LoVo (cell line): ENCODE measurements at places on chromosomes 4 and X.
A peak's percentile ranks its signal among the peaks of the same experiment; 100 is the strongest.

- DNase-seq, result no peak
Observed at GRCh38 chr4:98493296-98493695, 165.1 kb downstream of the TSPAN5 start.

GRCh38 chr4:13367691-13368090 is 116.4 kb downstream of the RAB28 start:
- no peak for DNase-seq

GRCh38 chr4:26701786-26702227 is 117.9 kb downstream of the TBC1D19 start:
- DNase-seq, result no peak

GRCh38 chr4:37160653-37161052 is 83.9 kb upstream of the NWD2 start:
- no peak for DNase-seq

- DNase-seq, result no peak
Observed at GRCh38 chr4:140818433-140818832, 62.2 kb upstream of the TBC1D9 start.

DNA sequence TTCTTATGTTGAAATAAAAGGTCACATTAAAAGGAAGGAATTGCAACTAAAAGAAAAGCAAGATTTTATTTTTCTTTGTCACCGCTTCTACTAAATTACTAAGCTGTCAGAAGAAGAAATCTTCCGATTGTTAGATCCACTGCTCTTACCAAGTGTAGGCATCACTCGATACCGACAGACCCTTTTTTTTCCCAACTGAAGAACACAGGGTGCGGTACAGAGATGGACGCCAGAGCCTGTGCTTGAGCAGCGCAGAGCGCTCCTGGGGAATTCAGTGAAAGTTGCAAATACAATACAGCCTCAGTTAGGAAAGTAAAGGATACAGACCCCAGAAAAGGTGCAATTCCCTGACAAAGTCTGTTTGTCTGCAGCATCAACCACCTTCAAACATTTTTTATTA is 94.9 kb upstream of the WDR17 start:
- no peak for DNase-seq

GRCh38 chr4:74266081-74266480 is 42.2 kb upstream of the EPGN start:
- DNase-seq, result no peak

GRCh38 chr4:118909173-118909956 is 20.7 kb downstream of the SYNPO2 start:
- no peak for DNase-seq

GRCh38 chr4:98720871-98721480 is 62.6 kb upstream of the TSPAN5 start:
- DNase-seq, result peak; percentile 31

- no peak for DNase-seq
Observed at GRCh38 chrX:19842542-19842941, 44.9 kb downstream of the SH3KBP1 start.

- DNase-seq, result no peak
Observed at GRCh38 chr4:140719686-140720085, 36.5 kb downstream of the TBC1D9 start.

DNA sequence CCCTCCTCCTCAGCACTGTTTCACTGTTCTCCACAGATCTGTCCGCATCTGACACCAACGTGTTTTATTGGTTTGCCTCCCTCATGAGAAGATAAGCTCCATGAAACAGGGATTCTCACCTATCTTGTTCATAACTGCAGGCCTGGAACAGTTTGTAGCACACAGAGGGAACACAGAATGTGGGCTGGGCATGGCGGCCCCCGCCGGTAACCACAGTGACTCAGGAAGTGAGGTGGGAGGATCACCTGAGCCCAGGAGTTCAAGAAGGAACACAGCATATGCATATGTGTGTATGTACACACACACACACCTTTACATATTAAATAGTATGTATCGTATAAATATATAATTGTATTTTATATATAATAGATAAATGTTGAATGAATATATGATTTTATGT is 168.6 kb downstream of the AFAP1 start:
- no peak for DNase-seq

DNA sequence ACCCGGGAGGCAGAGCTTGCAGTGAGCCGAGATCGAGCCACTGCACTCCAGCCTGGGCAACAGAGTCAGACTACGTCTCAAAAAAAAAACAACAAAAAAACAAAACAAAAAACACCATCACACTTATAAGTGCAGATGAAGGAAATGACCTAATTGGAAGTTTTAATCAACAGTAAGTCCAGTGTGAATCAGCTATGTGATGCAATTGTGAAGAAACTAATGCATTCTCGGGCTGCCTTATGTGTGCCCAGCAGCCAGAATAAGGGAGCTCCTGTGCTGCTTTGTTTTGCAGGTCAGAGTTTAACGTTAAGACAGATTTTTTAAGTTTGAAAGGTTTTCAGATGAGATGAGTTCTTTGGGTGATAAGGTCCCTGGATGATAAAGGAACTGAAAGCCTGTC is 10.8 kb downstream of the DAPP1 start:
- DNase-seq, result no peak

DNA sequence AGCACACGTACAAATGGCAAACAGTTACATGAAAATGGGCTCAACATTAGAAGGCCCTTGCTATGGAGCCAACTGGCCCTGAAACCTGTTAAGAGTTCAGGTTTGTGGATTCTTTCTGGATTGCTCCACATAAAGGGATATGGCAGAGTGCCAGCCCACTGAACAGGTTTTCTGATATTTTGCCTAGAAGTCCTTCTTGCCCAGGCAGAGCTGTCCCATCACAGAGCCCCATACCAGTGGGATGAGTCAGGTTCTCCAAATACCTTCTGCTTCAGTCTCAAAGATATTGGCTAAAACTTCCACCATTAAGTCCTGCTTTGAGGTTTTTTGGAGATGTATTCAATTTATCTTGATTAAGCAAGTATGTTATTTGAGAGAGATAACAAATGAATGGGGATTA is 146.8 kb upstream of the IL1RAPL2 start:
- peak; percentile 24 for DNase-seq

DNA sequence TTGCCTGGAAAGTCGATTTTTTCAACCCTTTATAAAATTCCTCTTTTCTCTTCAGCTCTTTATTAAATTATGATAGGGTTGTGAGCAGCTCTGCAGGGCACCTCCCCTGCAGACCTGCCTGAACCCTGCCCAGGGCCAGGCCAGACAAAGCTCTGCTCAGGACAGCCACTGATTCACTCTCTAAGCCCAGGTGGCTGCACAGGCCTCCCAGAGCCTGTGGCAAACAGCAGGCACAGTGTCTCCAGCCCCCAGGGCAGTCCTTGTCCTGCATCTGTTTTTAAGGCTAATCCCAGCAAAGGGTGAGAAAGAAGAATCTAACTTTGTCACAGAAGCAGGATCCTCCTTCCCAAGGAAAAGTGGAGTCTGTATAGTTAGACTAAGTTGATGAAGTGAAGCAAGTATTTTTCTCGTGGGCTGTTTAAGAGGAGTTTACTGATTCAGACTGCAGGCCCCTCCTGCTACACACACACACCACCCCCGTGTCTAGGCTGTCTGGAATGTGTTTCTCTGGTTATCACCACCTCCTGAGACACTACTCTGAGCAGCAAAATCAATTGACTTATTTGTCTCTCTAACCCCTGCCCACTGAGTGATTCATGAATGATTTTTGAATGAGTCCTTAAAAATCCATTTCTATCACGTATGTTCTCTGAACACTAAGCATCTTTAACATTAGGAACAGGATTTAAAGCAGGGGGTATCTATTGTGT is 101.7 kb downstream of the CHIC2 start:
- no peak for DNase-seq

DNA sequence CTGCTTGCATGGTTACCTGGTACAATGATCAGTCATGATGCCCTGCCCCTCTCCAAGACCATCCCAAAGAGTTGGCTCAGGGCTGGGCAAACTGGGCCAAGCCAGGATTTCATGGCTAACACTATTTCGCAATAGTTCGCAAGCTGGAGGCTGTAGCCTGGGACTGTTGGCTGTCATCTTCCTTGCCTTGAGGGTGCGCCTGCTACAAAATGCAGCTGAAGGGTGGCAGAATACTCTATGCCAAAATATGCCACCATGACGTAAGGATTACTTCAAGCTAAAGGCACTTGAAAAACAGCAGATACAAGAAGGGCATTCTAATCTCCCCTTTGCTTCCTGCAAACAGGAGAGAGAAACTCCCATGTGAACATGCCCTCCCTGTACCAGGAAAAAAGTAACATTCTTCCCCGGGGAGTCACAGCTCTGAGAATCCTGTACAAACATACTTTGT is 21.0 kb downstream of the SAT1 start:
- DNase-seq, result peak; percentile 58

DNA sequence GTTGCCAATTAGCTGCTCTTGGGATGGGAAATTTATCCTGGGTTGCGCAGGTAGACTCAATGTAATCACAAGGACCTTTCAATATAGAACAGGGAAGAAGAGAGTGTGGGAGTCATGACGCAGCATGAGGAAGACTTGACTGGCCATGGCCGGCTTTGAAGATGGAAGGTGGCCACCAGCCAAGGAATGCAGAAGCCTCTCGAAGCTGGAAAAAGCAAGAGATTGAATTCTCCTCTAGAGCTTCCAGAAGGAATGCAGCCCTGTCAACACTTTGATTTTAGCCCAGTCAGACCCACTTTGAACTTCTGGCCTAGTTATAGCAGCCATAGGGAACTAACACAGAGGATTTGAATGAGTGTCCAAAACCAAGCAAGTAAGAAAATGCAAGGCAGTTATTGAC is 14.7 kb upstream of the SH3KBP1 start:
- DNase-seq, result no peak

GRCh38 chr4:159607809-159608208 is 504.9 kb downstream of the RAPGEF2 start:
- DNase-seq, result peak; percentile 59

DNA sequence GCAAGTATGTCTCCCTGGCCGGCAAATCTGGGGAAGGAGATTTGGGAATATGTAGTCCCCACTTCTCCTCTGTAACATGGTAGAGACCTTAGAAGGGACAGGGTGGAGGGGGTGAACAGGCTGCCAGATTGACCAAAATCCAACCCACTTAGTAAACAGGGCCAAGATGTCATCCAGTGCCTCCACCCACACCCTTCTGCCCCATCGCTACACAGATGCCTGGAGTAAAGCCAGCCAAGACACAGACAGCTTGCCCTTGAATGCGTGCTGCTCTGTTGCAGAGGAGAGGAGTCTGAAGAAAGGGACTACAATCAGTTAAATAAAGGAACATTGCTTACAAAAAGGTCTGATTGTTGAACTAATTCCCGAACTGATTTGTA is 160.1 kb upstream of the LDB2 start:
- DNase-seq, result no peak

DNA sequence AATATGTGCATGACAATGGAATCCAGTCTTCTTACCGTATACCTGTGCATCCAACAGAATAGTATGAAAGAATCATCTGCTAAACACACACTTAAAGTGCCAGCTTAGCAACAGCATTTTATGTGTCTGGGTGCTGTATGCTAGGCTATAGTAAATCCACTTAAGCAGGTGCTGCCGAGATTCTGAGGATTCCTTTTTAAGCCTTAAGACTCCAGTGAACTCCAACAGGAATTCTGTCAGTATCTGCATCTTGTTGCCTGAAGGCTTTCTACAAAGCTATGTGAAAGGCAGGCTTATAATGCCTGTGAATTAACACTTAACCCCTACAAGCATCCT is 1076.4 kb upstream of the PABPC4L start:
- DNase-seq, result no peak

- no peak for DNase-seq
Observed at GRCh38 chr4:118281611-118282442, 71.0 kb downstream of the PRSS12 start.

- DNase-seq, result no peak
Observed at GRCh38 chr4:26060286-26060685, 146.3 kb downstream of the SMIM20 start.

GRCh38 chrX:150529587-150529986 is 38.8 kb upstream of the MTM1 start:
- DNase-seq, result no peak

DNA sequence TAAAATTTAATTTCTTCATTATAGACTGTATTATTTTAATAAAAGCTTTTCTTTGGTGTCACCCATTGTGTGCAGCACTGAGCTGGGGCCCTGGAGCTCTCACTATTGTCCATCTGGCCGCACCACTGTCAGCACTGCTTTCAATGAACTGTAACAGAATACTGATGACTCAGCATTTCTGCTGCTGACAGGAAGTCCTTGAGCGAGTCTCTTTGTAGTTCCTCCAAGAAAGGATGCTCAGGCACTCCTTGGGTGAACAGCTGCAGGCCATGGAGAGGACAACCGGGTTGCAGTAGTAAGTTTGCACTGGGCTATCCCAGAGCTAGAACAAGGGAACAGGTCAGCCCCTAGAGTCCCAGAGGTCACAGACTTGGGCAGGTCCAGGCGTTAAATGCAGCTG is 81.6 kb downstream of the SORBS2 start:
- no peak for DNase-seq

- no peak for DNase-seq
Observed at GRCh38 chr4:181685461-181685860, 557.7 kb upstream of the TENM3 start.

GRCh38 chrX:96379951-96380350 is 304.7 kb upstream of the DIAPH2 start:
- no peak for DNase-seq

DNA sequence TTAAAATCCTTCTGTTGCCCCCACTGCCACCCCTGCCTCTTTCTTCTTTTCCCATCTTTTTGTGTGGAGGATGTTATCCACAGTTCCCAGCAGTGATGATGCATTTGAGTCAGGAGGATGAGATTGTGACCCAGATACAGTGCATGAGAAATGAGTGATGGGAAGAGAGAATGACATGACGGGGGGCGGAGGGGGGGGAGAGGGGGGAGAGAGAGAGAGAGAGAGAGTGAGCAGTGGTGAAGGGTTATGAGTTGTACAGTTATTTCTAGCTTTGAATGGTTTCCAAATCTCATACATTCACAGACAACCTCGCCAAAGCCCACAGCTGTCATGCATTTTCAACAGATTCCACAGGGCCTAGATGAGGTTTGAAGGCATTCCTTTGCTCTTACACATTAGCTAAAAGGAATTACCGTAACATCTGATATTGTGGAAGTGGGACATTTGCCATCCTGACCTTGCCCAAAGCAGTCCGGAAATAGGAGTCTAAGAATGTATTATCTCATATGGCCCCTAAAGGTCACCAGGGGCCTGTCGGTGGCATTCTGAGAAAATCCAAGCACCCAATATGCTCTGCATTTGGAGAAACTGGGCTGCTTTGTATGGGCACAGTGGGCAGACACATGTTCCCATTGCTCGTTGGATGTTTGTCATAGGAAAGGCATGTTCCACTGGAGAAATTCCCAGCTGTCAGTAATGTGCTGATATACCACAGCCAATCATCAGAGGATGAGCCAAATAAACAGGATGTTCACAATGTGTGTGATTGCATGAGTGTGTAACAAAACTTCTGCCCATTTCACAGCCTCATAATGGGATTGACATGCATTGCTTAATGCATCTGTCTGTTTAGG is 435.8 kb downstream of the SPRY1 start:
- peak; percentile 16 for DNase-seq

DNA sequence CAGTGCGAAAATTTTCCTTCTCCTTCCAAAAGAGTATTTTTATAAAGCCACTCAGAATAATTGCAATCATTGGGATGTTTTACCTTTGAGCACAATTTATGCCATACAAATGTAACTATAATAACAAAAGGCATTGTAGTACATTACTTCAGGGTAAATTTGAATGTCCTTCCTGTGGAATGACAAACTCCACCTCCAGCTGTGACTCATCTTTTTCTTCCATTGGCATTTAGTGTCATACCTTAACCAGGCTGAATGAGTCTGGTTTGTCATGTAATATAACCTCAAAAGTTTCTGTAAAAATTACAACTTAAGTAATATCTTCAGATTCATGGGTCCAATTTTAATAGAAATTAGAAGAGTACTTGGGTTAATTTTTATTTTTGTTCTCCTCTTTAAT is 93.3 kb downstream of the TMEM47 start:
- peak; percentile 1 for DNase-seq
